ENCODE measurements at places on chromosomes 13 and 19.

GRCh38 chr13:34176633-34177032, 358.7 kb downstream of the RFC3 start:
- ATAC-seq: no peak

- ATAC-seq: peak; percentile 52
Measured at GRCh38 chr13:49246850-49247642, 679 bp upstream of the CDADC1 start.

- no peak for ATAC-seq
Measured at GRCh38 chr13:29509999-29510589, 85.4 kb downstream of the SLC7A1 start.

GRCh38 chr13:113451951-113452421, 1.3 kb downstream of the ADPRHL1 start:
- no peak for ATAC-seq

GRCh38 chr19:30848636-30849425, 476.6 kb downstream of the ZNF536 start:
- no peak for ATAC-seq

- no peak for ATAC-seq
Measured at GRCh38 chr13:49759503-49759902, 33.0 kb downstream of the KPNA3 start.

DNA sequence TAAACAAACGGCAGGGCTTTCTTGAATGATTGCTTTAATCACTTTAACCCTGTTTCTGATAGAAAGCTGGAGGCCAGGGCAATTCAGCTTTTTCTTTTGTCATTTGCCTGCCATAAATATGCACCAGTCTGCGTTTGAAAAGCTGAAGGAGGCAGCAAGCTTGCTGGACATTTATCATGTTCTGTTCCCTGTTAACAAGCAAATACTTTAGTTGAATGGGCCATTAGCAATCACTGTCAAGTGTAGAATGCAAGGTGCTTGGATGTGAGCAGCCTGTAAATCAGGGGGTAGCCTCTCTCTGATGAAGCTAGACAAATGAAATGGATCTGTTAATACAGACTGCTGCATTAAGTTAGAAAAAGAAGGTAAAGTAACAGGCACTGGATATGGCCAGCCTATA, 7.6 kb downstream of the EFNB2 start:
- ATAC-seq: no peak

GRCh38 chr13:40121722-40122121, 466.3 kb downstream of the COG6 start:
- ATAC-seq: no peak
